ENCODE measurements at places on chromosomes 7 and 10.

DNA sequence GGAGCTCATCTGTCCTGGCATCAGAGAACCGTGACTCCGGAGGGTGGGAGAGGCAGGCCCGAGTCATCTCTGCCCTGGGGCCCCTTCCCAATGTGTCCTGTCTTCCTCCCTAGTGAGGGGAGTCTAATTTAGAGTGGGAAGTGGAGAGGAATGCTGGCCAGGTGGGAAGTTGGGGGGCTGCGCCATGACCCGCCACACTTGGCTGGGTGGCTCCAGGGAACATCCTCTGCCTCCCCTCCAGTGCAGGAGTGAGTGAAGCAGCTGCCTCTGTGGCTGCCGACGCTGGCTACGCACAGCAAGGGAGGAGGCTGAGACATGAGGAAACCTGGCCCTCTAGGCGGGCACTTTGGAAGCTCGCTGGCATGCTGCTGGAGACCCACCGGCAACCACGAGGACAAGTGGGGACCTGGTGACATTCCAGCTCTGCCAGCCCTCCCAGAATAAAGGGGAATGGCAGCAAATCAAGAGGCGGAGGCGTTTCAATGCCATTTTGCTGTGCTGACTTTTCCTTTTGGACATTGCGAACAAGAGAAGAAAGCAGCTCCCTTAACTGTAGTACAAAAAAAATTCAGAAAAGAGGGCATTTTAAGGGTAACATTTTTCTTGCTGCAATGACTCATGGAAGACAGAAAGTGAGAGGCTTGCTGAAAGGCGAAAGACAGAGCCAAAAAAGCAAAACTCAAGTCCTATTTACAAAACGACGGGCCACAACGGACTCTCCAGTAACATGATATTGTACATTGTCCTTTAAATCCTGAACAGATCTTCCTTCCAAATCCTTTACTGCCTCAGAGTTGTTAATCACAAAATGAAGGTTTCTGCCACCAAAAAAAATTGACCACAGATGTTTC lies 121.2 kb upstream of the PITRM1 start:
- DNase-seq: no peak

DNA sequence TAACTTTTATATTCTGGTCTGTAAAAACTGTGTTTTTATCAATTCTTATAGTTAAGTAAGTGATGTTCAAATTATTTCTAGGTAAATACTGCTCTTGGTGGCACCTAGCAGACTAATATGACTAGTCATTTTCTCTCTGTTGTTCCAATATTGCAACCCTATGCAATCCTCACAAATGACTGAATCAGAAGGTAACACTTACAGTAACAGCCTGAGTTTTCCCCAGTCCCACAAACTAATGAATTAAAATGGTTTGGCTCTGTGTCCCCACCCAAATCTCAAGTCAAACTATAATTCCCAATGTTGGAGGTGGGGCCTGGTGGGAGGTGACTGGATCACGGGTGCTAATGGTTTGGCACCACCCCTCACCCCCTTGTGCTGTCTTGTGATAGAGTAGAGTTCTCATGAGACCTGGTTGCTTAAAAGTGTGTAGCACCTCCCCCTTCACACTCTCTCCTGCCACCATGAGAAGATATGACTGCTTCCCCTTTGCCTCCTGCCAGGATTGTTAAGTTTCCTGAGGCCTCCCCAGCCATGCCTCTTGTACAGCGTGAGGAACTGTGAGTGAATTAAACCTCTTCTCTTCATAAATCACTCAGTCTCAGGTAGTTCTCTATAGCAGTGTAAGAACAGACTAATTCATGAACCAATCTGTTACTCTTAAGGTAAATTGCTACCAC lies 43.5 kb downstream of the MTPN start:
- no peak for DNase-seq

- DNase-seq: no peak
Measured at GRCh38 chr7:11833431-11833830, 1.4 kb upstream of the THSD7A start.

GRCh38 chr7:126727930-126728391 lies 524.8 kb downstream of the GRM8 start:
- no peak for DNase-seq

DNA sequence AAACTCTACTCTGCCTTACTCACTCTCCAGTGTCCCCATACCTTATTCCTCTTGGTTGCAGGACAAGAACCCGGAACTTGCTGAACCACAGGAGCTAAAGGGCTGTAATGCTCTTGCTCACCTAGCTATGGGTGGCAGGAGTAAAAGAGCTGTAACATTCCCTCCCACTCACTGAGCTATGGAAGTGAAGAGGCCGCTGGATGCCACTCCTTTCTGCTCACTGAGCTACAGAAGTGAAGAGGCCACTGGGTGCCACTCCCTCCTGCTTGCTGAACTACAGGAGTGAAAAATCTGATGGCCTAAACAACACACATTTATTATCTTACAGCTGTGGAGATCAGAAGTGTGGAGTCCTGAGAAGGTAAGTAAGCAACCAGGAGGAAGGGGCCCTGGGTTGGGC lies 17.5 kb downstream of the MRPS24 start:
- DNase-seq: no peak

DNA sequence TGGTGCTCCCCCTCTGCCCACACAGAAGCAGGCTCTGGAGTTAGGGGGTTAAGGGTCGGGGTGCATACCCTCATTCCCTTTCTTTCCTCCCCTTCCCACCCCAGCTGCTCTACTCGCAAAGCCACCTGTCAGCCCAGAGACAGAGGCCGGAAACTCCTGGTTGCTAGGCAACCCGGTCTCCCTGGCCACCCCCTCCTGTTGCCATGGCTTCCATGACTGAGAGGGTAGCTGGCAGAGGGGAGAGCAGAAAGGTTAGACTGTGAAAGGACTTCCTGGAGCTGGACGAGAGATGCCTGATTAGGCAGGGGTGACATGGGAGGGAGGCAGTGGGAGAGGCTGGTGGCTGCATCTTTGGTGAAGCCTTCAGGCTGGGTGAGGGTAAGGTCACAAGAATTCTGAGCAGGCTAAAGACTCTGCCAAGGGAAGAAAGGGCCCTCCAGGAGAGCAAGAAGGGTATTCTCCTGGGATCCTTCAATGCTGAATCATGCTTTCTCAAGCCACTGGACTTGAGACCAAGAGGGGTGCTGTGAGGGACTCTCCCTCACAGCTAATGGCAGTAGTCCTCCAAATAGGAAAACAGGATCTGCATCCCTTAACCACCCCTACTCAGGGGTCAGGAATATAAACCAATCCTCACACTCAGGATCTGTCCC lies 5.4 kb downstream of the PSD start:
- DNase-seq: no peak

- no peak for DNase-seq
Measured at GRCh38 chr10:15472431-15473395, 101.6 kb upstream of the FAM171A1 start.

DNA sequence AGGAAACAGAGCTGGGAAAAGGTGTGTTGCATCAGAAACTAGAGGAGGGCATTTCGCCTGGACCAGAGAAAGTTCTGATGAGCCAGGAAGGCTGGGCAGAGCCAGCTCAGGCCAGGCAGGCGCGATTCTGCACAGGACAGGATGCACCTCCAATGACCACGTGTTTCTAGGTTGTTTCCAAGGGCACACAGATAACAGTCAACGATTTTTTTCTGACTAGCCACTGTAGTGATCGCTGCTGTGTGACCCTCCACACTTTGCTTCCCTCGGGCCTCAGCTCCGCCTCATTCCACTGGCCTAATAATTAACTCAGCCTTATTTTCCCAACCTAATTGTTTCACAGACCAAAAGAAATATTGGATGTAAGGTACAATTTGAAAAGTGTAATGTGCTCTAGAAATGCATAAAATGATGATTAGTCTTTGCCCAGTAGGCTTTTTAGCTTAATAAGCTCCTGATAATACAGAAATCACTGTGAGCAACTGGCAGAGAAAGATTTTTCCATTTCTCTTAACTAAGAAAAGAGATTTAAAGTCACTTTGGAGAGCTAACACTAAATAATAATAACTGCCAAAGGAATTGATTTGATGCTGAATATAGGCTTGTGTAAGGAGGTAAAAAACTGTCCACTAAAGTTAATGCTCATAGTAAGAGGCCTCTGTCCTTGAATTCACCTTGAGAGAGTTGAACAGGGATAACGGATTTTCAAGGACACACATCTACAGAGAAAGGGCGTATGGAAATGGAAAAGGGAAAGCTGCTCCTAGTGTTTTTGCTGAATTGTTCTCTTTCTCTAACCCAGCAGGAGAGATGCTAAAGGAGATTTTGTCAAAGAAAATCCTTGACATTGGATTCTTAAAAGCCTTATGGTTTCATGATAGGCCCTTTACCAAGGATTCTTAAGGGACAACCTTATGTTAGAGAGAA lies 291.0 kb upstream of the C7orf33 start:
- DNase-seq: no peak

GRCh38 chr7:14233868-14234369 lies 244.5 kb upstream of the ETV1 start:
- DNase-seq: no peak

DNA sequence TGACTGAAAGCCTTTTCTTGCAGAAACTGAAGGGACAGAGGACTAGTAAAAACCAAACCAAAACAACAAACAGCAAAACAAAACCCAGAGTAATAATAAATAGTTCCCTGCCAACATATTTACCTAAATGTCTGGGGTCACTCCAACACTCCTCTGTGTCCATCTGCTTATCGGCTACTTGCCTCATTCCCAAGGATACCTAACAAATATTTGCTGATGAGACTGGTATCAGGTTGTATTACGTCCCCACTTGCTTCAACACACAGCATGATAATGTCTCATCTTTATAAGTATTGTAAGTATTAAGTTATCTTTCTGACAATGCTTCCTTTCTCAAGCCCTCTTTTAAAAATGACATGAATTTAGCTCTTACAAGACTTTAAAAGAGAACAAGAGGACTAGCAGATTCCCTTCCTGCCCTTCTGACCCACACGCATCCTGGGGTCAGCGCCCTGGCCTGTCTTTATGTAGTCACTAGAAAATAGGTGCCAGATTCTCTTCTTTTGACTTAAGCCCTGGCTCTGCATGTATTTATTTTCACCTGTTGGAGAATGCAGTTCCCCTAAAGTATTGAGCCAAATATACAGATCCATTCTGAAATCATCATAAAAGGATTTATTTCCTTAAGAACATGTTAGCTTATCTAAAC lies 110.2 kb downstream of the SEM1 start:
- DNase-seq: no peak

DNA sequence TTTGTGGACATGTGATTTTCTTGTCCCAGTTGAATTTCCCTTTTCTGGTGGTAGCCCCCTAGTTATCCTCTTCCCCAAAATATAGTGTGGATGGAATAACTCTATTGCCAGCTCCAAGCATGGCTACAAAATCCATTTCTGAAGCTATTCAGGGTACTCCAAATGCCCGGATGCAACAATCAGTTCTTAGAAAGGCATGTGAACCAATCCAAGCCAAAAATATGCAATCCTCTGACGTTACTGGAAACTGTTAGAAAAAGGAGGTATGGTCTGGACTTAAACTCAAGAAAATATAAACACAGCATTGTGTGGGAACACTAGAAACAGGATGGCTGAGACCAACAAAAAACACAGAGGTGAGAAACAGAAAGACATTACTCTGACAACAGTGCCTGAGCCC lies 347.0 kb downstream of the GPAM start:
- no peak for DNase-seq

GRCh38 chr10:125608474-125608873 lies 74.5 kb downstream of the TEX36 start:
- DNase-seq: no peak

GRCh38 chr10:72145657-72146056 lies 57.3 kb upstream of the SPOCK2 start:
- no peak for DNase-seq

DNA sequence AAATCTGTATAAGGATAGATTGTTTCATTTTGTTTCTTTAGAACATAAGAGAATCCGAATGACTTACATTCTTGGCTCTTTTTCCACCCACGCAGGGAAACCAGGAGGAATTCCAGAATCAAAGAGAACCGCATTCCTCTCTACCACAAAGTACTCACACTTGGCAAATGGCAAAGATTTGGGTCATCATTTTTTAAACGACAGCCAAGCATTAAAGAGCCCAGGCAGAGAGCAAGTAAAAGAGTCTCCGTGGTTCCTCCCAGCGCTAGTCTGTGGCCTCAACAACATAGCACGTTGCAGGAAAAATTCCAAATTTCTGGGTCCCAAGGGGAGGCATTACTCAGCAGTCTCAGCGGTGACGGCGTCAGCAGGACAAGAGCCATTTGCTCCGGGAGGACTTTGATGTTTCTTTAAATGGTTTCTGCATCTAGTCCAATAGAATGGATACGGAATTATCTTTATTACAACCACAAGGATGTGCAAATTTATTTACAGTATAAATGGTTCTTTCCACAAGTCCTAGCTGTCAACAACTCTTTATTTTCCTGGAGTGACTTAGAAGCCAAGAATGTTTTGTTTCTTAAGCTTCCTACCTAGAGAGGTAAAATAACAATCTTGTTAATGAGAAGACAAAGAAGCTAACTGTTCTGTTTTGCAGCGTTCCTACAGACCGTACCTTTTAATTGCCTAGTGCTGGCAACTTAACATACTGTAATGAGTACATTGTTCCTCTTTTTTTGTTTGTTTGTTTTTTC lies 232.5 kb downstream of the SKIDA1 start:
- DNase-seq: no peak

DNA sequence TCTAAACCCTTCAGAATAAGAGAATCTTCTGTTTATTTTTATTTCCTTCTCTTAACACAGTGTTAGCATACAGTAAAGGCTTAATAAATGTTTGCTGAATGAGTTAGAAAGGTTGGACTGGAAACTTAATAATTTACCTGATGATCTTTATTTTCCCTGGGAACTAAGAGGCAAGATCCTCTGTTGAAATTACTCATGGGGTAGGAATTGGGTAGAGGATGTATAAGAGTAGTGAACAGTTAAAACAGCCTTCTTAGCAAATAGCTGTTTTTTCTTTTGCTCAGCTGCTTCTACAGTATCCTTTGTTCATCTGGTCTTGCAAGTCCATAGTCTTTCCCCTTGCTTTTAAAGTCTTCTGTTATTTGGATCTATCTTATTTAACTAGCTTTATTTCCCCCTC lies 80.0 kb downstream of the AKAP9 start:
- DNase-seq: no peak

DNA sequence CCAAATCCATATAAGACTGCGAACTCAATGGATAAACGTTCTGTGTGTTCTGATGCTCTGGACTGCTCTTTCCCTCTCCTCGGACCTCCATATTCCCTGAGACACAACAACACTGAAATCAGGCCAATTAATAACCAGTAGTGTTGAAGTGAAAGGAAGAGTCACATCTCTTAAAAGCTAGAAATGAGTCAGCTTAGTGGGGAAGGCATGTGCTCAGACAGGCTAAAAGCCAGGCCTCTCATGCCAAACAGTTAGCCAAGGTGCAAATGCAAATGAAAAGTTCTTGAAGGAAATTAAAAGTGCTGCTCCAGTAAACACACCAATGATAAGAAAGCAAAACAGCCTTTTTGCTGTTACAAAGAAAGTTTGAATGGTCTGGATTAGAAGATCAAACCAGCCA lies 29.3 kb downstream of the TNS3 start:
- no peak for DNase-seq

GRCh38 chr10:48508791-48509772 lies 95.8 kb downstream of the ARHGAP22 start:
- no peak for DNase-seq

DNA sequence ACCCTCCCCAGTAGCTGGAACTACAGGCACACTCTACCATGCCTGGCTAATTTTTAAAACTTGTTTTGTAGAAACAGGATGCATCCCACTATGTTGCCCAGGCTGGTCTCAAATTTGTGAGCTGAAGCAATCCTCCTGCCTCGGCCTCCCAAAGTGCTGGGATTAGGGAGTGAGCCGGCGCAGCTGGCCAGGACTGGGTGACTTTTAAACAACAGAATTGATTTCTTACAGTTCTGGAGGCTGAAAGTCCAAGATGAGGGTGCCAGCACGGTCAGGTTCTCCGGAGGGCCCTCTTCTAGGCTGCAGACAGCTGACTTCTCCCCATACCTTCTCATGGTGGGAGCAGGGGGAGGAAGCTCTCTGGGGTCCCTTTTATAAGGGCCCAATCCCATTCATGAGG lies 75.2 kb upstream of the CHST15 start:
- no peak for DNase-seq

Data from stimulated activated CD4-positive, alpha-beta T cell treated with anti-CD3 and anti-CD28 coated beads, Interleukin-15, amount 100 ng/mL, for 1 hour (primary cell).